Activated CD4-positive, CD25-positive, alpha-beta regulatory T cell treated with anti-CD3 and anti-CD28 coated beads, Interleukin-2, amount 50 U/mL, for 72 hours (primary cell): ENCODE measurements at places on chromosomes 5 and 9.
A peak's percentile ranks its signal among the peaks of the same experiment; 100 is the strongest.

GRCh38 chr5:44332285-44332971, 56.8 kb downstream of the FGF10 start:
- DNase-seq = no peak

DNA sequence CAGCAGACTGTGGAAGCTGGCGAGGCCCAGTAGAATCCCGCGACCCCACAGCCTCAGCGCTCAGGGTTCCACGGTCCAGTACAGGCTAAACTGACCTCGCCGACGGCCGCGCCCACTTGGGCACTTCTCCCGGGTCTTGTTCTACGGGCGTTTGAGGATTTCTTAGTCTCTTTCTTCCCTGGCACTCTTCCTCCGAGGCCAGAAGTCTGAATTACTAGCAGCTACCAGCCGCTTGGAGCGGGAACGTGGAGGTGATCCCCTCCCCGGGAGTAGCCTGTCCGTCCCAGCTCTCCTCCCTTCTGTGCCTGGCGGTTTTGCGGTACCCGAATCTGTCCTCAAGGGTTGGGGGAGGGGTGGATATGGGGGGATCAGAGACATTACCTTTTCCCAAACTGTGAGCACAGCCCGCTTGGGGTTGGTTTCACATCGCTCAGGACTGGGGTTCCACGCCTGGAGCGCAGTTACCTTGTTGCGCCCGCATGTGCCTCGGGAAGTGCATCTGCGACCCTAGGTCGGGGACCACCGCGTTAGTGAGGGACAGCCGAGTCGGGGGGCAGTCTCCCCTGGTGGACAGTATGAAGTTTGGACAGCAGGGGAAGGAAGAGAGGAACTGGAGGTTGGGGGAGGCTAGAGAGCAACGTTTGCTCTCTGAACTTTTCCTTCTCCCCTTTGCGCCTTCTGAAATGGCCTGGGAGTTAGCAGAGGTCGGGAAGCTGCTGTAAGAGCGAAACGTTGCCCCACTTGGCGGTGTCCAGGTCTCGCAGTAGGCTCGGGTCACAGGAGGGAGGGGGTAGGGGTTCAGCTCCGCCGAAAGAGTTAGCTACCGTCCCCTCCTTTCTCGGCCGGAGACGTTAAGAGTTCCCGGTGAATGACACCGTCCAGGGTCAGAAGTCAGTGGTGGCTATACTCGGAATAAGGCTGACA, 190.8 kb downstream of the MEF2C start:
- DNase-seq = no peak

DNA sequence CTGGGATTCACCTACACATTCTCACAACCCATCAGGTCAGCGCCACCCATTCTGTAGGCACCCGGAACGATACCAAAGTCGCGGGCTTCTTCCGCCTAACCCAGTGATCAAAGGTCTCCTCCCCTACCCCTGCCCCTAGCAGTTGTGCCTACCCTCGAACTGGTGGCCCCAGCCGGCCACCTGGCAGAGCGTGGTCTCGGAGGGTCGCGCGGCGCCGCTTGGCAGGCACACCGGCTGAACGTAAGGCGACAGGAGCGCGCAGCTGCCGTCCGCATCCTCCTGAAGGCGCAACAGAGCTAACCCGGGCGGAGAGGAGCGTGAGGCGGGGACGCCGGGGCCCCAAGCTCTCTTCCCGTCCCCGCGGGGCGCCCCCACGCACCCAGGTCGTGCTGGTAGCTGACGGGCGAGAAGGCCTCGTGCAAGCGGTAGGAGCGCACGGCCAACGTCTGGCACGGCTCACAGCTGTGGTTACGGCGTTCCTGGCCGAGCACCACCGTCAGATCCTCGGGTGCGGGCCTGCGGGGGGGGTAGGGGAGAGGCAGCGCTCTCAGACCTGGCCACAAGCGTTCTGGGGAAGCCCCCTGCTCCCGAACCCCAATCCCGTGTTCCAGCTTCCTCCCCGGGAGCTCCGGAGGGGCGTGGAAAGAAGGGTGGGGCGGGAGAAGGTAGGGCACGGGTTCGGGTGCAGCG, 2.8 kb upstream of the PFN3 start:
- peak; percentile 57 for DNase-seq

DNA sequence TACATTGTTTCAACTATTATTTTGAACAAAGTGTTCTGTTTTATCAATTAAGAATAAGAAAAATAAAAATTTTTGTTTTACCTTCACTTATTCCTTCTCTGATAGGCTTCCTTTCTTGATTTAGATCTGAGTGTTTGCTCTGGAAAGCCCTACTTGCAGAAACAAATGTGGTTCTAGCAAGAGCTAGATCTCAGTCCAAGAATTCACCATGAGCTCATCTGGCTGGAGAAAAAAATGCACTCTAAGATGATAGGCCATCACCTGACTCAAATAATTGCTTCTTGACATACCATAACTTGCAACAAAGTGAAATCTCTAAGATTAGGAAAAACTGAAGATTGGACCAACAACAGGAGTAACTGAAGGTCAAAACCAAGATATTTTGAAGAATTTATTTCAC, 6.3 kb upstream of the RLN2 start:
- DNase-seq = no peak

GRCh38 chr5:31962351-31962751, 211.8 kb downstream of the GOLPH3 start:
- no peak for DNase-seq

GRCh38 chr5:144418719-144419118, 248.0 kb downstream of the KCTD16 start:
- no peak for DNase-seq

DNA sequence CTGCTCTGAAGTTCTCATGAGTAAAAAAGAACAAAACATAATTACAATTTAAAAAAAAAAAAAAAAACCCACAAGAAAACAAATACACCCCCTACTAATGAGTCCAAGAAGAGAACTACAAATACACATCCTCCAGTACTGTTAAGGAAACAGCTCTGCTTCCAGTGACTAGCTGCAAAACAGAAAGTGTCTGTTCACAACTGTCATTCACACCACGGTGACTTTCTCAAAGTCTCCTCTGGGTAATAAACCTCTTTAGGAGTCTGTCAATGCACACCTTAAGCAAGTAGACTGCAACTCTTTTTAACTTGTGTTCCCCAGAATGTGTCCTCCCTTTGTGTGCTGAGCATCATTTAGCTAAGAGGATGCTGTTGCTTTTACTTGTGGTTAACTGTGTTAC, 6.2 kb downstream of the REEP5 start:
- no peak for DNase-seq
